ENCODE measurements at places on chromosomes 2 and 18.

DNA sequence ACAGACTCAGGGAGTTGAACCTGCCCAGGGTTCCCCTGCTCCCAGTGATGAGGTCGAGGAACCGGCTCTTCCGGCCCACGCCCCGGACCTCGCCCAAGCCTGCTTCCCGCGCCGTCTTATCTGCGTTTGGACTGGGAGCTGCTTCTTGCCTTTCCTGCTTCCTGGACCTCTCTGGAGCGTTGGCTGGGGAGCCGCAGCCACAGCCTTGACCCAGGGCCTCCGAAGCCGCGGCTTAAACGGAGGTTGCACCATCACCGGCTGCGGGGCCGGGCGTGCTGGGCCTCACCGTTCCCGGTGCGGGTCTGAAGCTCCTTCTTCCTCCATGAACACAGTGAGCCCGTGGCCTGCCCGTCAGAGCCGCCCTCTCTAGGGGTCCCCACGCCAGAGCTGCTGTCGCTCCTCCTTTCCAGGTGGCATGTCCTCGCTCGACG is 13.3 kb downstream of the NTSR2 start:
- DNase-seq = no peak

DNA sequence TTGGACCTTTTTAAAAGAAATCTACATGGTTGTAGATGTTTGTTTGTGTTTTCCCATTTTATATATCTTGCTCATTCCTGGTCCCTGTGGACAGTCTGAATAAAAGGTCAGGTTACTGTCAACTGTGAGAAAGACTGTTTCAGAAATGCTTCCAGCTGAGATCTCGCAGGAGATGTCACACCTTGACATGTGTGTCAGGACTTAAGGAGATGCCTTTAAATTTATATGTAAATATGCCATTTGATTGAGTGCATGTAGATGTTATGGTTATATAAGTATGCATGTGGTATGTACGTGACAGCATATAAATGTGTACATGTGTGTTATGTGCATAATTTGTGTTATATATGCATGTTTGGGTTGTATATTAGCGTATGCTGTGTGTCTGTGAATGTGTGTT is 2172.3 kb upstream of the CELF4 start:
- DNase-seq = no peak

DNA sequence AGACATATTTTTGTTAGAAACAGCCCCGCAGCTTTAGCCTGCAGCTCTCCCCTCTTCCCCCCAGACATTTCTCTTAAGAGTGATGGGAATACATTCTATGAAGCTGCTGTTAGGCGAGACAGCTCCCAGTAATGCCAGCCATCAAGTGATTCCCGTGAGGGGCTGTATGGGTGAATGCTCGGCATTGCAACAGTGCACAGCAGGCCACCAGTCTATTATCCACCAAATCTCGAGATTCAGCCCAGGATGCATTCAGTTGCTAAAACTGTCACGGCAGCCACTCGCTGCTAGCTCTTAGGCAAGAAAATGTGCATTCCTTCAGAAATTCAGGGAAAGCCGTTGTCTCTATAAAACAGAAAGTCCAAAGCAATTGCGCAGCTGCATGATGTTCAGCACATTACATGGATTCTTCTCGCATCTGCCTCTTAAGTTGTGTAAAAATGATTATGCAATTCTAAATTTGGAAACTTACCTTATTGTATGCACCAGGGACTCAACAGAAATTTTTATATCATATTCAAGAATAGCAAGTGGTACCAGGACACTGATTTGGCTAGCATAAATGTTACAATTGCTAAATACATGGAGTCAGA is 211.3 kb upstream of the ARL4C start:
- no peak for DNase-seq

DNA sequence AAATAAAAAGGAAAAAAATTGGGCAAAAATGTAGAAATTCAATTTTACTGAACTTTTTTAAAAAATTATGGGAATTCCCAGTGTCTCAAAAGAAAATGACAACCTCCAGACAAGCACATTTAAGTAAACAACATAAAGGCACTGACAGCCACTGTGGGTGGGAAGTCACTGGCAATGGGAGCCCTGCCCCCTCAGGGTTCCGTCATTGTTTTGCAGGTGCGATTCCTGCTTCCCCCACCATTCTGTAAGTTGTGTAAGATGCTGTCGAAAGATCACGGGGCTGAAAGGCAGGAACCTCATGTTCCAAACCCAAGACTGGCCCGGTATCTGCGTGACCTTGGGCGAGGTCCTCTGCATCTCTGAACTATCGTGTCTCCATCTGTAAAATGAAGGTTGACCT is 15.8 kb upstream of the ASPRV1 start:
- no peak for DNase-seq

- no peak for DNase-seq
These were observed 15.2 kb downstream of the NPAS2 start for GRCh38 chr2:100835006-100835659.

GRCh38 chr2:96119389-96119751 is 3.0 kb upstream of the ADRA2B start:
- DNase-seq = no peak

GRCh38 chr18:13136056-13136903 is 82.3 kb upstream of the LDLRAD4 start:
- DNase-seq = no peak

DNA sequence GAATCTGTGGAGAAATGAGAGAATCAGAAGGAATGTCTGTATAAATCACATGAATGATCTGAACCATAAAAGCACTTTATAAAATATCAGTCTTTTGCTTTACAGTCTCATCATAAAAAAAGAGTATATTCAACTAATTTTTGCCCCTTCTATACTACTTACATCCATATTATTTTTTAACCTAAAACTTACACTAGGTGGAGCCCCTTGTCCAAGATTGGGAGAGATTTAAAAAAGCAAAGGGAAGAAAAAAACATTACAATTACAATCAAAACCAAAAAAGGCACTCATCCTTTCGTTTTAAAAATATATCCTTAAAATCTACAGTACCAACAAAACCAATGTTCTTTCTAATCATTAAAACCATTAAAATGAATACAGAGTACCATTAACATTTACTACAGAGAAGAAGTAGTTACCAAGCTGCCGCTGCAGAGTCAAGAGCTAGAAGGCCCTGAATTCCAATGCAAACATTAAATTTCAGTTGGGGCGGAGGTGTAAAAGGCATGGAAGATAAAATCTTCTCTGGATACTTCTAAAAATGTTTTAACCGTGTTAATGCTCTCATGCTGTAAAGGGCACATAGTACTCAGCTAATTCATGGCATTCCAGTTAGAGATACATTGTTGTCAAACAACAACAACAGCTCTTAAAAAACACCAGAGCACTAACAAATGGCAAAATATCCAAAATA is 56.7 kb upstream of the EPB41L3 start:
- no peak for DNase-seq

- DNase-seq = no peak
These were observed 305.5 kb downstream of the PTPRM start for GRCh38 chr18:7872569-7872968.

GRCh38 chr2:224883172-224883516 is 159.1 kb downstream of the DOCK10 start:
- DNase-seq = no peak

DNA sequence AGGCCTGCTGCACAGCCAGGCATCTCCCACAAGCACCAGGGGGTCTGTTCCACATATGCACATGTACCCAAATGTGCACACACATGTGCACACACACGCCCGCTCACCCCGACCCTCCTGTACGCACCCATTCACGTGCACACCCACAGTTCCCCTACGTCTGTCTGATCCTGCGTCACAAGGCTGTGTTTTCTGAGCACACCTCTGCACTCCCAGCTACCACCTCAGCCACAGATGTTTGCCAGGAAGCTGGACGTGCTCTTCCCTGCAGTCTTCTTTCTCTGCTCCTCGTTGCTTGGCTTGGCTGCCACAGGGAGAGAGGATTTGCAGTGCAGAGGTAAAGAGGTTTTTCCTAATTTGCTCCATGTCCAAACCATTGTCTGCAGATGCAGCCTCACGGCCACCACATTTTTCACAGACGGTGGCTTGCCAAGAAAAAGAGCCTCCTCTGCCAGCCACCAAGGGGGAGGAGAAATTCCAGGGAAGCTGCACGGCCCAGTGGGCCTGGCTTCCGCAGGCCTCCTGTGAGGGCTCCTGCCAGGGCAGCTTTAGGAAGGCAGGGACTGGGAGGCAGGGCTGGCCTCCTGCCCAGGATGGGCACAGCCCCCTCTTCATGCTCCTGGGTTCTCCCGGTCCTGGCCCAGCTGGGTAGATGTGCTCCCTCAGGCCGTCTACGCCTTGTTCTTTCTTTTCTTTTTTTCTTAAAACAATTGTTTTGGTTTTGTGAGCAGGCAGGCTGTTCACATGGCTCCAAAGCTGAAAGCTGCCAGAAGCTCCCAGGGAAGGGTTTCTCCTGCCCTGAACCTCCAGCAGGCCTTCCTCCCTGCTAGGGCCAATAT is 29.3 kb upstream of the HS6ST1 start:
- no peak for DNase-seq

DNA sequence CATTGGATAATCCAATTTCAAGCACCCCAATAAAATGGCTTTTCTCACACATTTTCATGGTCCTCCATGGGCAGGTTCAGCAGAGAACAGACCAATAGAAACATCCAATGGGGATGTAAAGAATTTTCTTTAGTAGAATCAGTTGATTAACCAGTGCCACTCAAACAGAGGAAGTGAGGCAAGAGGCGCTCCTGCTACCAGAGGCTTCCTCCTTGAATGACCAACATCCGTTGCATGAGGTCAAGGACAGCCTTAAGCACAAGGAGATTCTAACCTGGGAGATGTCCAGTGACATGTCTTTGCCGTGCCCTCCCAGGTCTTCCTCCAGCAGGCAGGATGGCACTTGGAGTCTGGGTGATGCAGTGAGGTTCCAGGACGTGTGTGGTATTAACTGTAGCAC is 146.6 kb downstream of the PIEZO2 start:
- no peak for DNase-seq

GRCh38 chr2:188853307-188853706 is 120.9 kb upstream of the COL3A1 start:
- DNase-seq = no peak

All from GOT3 (cell line).